Activated T-cell treated with anti-CD3 and anti-CD28 coated beads, Interleukin-2, amount 50 U/mL, for 24 hours (primary cell): ENCODE measurements at places on chromosomes 3 and 15.
A peak's percentile ranks its signal among the peaks of the same experiment; 100 is the strongest.

DNA sequence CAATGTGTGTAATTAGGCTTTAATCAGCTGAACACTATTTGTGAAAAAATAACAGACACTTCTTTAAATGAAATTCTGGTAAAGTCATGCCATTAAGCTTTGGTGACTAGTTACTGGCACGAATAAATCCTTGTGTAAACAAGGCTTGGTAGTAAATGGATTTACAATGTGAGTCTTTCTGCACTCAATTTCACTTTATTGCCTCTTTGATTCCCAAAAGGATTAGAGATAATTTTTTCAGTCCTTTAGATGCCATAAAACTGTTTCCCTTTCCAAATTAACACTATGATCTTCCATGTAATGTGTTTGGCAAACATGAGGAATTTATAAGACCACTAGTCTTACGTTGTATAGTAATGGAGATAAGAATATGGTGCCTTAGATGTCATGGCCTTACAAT, 339.5 kb upstream of the DNAJC19 start:
- DNase-seq: no peak
- H3K4me1 ChIP-seq: no peaks in the 10 kb centered on the region
- H3K27ac ChIP-seq: no peak overlapping the region
- no peaks in the 10 kb centered on the region for H3K36me3 ChIP-seq
- no peaks in the 10 kb centered on the region for H3K27me3 ChIP-seq
- no peak overlapping the region for H3K4me3 ChIP-seq

- peaks cover 25% of the 10 kb centered on the region for H3K27me3 ChIP-seq
- H3K4me1 ChIP-seq: no peaks in the 10 kb centered on the region
- no peaks in the 10 kb centered on the region for H3K36me3 ChIP-seq
- DNase-seq: no peak
- H3K27ac ChIP-seq: no peak overlapping the region
Measured at GRCh38 chr3:170513642-170514041, 72.2 kb downstream of the SLC7A14 start.

DNA sequence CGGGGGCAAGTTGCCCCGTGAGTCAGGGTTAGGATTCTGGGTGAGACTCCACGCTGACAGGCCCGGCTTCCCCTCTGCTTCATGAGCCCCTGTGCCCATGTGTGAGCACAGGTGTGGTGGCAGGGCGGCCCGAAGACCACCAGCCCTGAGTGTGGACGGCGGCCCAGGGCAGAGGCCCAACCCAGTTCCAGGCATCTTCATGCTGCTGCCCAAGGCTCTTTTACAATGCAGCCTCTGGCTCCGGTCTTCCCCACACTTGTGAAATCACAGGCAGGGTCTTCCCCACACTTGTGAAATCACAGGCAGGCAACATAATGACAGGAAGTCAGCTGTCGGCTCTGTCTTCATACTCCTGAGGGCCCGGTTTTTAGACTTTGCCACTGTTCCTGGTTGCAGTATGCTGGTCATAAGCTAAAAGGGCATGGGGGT, 78.8 kb downstream of the AAGAB start:
- H3K4me3 ChIP-seq: no peak overlapping the region
- DNase-seq: peak; percentile 47
- peaks cover 65% of the 10 kb centered on the region for H3K4me1 ChIP-seq
- H3K27me3 ChIP-seq: no peaks in the 10 kb centered on the region

GRCh38 chr15:43916326-43916660, 89.5 kb downstream of the WDR76 start:
- no peak overlapping the region for H3K27ac ChIP-seq
- no peak for DNase-seq
- H3K4me3 ChIP-seq: no peak overlapping the region

DNA sequence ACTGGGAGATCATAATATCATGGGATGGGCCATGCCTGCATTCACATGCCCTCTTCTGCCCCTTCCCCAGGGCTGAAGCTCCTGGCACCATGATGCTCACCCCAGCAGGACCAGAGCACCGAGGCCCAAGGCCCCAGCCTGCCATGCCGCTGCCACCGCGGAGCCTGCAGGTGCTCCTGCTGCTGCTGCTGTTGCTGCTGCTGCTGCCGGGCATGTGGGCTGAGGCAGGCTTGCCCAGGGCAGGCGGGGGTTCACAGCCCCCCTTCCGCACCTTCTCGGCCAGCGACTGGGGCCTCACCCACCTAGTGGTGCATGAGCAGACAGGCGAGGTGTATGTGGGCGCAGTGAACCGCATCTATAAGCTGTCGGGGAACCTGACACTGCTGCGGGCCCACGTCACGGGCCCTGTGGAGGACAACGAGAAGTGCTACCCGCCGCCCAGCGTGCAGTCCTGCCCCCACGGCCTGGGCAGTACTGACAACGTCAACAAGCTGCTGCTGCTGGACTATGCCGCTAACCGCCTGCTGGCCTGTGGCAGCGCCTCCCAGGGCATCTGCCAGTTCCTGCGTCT, 5.6 kb downstream of the PLXNA1 start:
- H3K36me3 ChIP-seq: peaks cover 22% of the 10 kb centered on the region
- H3K4me1 ChIP-seq: peaks cover 2% of the 10 kb centered on the region
- H3K27ac ChIP-seq: no peak overlapping the region
- no peak overlapping the region for H3K4me3 ChIP-seq
- H3K27me3 ChIP-seq: no peaks in the 10 kb centered on the region
- no peak for DNase-seq

- H3K4me1 ChIP-seq: no peaks in the 10 kb centered on the region
- H3K36me3 ChIP-seq: no peaks in the 10 kb centered on the region
- H3K4me3 ChIP-seq: no peak overlapping the region
- H3K27me3 ChIP-seq: no peaks in the 10 kb centered on the region
Measured at GRCh38 chr3:109132801-109133473, 3.6 kb upstream of the C3orf85 start.

- no peaks in the 10 kb centered on the region for H3K36me3 ChIP-seq
- no peak overlapping the region for H3K27ac ChIP-seq
- no peak for DNase-seq
- H3K4me1 ChIP-seq: peaks cover 4% of the 10 kb centered on the region
- H3K4me3 ChIP-seq: no peak overlapping the region
- H3K27me3 ChIP-seq: peaks cover 66% of the 10 kb centered on the region
Measured at GRCh38 chr15:100824211-100824610, 55.4 kb upstream of the ALDH1A3 start.

GRCh38 chr3:56775445-56775837, 26.3 kb downstream of the ARHGEF3 start:
- no peak for DNase-seq
- peaks cover 86% of the 10 kb centered on the region for H3K4me1 ChIP-seq
- H3K27ac ChIP-seq: peak overlapping the region; percentile 70
- H3K4me3 ChIP-seq: peak overlapping the region; percentile 32
- H3K27me3 ChIP-seq: no peaks in the 10 kb centered on the region

DNA sequence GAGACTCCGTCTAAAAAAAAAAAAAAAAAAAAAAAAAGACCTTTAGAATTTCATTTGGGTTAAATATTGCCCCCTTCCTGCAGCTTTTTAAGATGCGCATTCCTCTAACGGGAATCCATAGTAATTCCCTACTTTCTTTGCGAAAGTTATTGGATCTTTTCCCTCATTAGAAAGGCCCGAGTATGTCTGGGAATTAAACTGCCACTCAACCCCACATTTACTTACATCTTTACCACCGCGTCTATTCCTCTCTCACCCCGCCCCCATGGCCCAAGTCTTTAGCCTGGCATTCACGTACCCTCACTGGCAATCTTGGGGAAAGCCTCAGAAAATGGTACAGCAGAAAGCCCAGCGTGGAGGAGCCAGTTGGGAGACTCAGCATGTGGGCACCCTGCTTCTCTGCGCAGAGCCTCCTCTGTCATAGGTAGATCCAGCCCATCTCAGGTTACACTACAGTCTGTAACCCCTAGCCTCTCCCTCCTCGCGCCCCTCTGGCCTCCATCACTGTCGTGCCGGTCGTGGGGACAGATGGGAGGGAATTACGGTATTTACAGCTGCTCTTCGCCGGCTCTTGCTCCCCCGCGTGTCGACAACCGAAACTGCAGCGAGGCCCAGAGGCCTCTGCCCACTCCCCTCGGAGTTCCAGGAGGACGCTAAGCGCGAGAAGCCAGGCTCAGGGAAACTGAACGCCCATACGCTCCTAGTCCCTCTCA, 6.4 kb upstream of the ANKDD1A start:
- peak overlapping the region; percentile 60 for H3K4me3 ChIP-seq
- peak; percentile 89 for DNase-seq
- H3K36me3 ChIP-seq: peaks cover 6% of the 10 kb centered on the region
- peaks cover 31% of the 10 kb centered on the region for H3K4me1 ChIP-seq
- peak overlapping the region; percentile 53 for H3K27ac ChIP-seq

DNA sequence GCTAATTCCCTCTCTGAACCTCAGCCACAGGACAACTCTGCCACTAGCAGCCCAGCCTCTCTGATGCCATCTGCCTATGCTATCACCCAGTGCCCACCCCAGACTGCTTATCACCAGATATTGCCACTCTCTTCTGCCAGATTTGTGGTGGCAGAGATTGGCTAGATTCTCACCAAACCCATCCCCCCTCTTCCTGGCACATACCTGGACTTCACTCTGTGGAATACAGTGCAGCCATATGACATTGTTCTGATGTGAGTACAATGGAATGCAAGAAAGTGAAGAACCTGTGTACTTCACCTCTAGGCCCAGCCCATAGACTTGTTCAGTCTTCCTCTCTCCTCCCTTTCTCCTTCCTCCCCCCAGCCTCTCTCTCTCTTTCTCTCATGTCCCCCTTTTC, 46.9 kb upstream of the NTRK3 start:
- H3K27ac ChIP-seq: no peak overlapping the region
- H3K4me3 ChIP-seq: no peak overlapping the region
- DNase-seq: no peak
- H3K27me3 ChIP-seq: peaks cover 13% of the 10 kb centered on the region

DNA sequence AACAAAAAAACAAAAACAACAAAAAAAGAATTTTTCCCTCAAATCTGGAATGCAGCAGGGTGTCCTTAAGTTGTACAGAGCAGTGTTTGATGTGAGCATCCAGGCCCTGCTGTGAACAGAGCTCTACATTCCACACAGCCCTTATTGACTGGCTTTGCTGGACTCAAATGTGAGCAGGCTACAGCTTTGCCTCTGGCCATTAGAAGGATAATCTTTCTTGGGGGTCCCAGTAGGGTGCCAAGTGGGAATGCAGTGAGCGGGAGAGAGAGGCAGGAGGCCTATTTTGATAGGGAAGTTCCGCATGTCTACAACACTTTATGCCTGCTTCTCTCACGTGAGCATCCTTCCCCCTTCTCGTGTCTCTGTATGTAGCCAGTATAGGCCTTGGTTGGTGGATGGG, 34.4 kb upstream of the TPRG1 start:
- no peak overlapping the region for H3K27ac ChIP-seq
- no peak for DNase-seq
- H3K27me3 ChIP-seq: no peaks in the 10 kb centered on the region
- peaks cover 10% of the 10 kb centered on the region for H3K36me3 ChIP-seq
- H3K4me3 ChIP-seq: no peak overlapping the region

- peaks cover 60% of the 10 kb centered on the region for H3K4me1 ChIP-seq
- H3K27me3 ChIP-seq: no peaks in the 10 kb centered on the region
- H3K27ac ChIP-seq: peak overlapping the region; percentile 16
Measured at GRCh38 chr3:129308636-129309035, 30.0 kb downstream of the HMCES start.

DNA sequence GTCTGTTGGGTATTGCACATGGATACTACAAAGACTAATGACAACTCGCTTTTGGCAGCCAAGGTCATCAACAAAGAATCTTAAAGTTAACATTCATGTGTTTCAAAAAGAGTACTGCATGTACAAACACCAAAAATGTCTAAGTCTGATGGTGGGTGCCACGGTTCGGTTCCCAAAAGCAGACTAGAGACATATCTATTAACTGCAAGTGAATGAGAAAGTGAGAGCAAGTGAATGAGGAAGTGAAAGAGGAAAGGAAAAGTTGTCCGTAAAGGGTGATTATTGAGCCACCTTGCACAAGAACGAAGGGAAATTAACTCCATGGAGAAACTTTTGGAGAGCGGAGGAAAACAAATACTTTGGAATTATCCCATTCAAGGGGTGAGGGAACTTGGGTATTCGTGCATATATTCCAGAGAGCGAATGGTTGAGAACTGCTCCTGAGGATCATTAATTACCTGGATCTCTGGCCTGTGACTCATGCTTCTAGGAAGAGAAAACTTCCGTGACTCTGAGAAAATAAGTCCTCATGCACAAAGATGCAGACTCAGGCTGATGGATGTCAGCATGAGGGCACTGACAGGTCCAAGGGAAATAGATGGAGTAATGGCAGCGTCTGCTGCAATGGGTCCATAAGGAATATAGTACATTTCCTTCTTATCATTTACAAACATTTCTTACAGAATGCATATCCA, 336.5 kb upstream of the TGFBR2 start:
- H3K36me3 ChIP-seq: no peaks in the 10 kb centered on the region
- H3K4me1 ChIP-seq: no peaks in the 10 kb centered on the region
- DNase-seq: no peak
- H3K4me3 ChIP-seq: no peak overlapping the region
- H3K27me3 ChIP-seq: no peaks in the 10 kb centered on the region
- H3K27ac ChIP-seq: no peak overlapping the region

GRCh38 chr15:90042356-90042755, 41.2 kb downstream of the ZNF710 start:
- no peak for DNase-seq
- no peaks in the 10 kb centered on the region for H3K27me3 ChIP-seq
- H3K36me3 ChIP-seq: no peaks in the 10 kb centered on the region
- peaks cover 39% of the 10 kb centered on the region for H3K4me1 ChIP-seq

DNA sequence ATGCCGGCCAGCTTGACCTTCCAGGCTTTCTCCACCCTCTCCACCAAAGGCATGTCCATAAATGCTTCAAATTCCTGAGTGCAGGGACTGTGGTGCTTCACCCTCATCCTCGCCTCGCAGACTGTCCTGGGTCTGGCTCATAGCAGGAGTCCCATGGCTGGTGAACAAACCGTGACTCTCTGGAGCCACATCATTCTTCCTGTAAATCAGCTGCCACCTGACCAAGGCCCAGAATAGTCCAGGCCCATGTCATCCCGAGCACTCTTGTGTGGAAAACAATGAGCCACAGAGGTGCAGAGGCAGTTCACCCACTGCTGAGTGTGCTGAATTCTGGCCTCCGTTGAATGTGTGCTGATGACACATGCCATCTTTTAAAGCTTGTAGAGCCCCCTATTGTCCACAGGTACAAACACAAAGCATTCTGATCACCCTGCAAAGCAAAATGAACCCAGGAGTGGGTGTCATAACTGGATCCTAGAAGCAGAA, 68.6 kb downstream of the ABHD5 start:
- no peaks in the 10 kb centered on the region for H3K36me3 ChIP-seq
- no peaks in the 10 kb centered on the region for H3K27me3 ChIP-seq
- H3K27ac ChIP-seq: peak overlapping the region; percentile 18
- no peak overlapping the region for H3K4me3 ChIP-seq
- H3K4me1 ChIP-seq: peaks cover 49% of the 10 kb centered on the region

DNA sequence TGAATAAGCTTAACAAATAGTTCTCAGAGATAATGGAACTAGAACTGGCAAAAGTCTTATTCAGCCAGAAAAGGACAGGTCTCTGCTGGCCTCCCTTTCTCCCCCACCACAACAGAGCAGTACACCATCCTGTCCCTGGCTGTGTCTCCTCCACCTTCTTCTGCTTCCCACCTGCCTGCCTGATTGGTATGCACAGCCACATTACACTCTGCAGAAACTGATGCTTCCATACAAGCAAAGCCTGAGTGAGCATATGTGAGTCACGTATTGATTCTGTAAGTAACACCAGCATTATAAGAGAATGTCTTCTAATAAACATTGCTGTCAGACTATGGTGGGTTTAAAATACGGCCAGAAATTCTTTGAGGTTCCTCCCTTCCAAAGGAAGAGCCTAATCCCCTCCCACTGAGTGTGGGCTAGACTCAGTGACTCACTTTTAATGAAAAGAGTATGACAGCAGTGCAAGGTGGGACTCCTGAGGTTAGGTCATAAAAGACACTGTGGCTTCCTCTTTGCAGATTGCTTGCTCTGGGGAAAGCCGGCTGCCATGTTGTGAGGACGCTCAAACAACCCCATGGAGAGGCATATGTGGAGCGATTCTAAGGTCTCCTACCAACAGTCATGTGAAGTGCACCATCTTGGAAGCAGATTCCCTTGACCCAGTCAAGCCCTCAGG, 44.4 kb downstream of the ANXA2 start:
- no peaks in the 10 kb centered on the region for H3K27me3 ChIP-seq
- peaks cover 86% of the 10 kb centered on the region for H3K36me3 ChIP-seq
- DNase-seq: no peak
- H3K4me1 ChIP-seq: peaks cover 4% of the 10 kb centered on the region
